ENCODE measurements at places on chromosomes 5 and 9.

- DNase-seq, result no peak
Measured at GRCh38 chr5:1959231-1959630, 76.5 kb upstream of the IRX4 start.

- DNase-seq, result no peak
Measured at GRCh38 chr5:166505067-166505466, 1786.4 kb upstream of the WWC1 start.

DNA sequence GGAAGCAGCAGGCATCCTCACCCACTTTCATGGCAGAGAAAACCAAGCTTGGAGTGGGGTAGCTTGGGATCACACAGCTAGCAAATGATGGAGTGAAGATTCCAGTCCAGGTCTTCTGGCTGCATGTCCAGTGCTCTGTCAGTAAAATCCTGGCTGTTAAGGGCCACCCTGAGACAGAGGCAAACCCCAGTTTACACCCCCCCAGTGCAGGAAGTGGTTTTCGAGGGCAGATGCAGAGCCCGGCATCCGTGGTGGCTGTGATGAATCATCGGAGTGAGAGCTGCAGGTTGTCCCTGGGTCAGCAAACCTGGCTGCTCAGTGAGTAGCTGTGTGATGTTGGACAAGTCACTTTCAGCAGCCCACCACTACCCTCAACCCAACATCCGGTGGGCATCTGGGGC lies 115.4 kb downstream of the RGS3 start:
- DNase-seq, result peak; percentile 97

GRCh38 chr9:91042024-91042423 lies 240.4 kb downstream of the SYK start:
- DNase-seq, result no peak
